ENCODE measurements at places on chromosomes 6 and 20.

- no peak for DNase-seq
Observed at GRCh38 chr20:38059832-38060231, 26.3 kb downstream of the RPRD1B start.

DNA sequence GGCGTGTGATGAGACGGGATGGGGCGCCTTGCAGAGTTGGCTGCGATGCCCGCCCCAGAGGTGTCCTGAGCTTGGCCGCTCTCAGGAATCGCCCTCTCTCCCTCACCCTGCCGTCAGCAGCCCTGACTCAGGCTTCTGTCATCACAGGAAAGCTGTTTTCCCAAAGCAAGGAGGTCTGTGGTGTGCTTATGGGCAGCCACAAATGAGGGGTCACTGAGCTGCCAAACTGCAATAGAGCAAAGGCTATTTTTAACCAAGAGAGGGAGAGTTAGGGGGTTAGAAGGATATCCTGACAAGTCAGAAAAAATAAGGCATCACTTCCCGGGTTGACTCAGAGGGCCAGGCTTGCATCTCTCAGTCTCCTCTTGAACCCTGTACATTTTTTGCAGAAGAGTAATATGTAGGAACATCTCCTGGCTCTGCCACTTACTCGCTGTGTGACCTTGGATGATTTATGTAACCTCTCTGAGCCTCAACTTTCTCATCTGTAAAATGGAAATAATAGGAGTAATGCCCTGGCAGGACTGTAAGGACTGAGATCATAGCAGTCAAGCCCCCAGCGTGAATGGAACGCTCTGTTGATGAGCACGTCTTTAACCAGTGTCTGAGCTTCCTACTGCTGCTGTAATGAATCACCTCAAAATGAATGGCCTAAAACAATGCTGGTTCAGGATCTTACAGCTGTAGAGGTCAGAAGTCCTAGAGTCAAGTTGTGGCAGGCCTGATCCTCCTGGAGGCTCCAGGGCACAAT, 181.9 kb downstream of the NFATC2 start:
- DNase-seq: no peak

DNA sequence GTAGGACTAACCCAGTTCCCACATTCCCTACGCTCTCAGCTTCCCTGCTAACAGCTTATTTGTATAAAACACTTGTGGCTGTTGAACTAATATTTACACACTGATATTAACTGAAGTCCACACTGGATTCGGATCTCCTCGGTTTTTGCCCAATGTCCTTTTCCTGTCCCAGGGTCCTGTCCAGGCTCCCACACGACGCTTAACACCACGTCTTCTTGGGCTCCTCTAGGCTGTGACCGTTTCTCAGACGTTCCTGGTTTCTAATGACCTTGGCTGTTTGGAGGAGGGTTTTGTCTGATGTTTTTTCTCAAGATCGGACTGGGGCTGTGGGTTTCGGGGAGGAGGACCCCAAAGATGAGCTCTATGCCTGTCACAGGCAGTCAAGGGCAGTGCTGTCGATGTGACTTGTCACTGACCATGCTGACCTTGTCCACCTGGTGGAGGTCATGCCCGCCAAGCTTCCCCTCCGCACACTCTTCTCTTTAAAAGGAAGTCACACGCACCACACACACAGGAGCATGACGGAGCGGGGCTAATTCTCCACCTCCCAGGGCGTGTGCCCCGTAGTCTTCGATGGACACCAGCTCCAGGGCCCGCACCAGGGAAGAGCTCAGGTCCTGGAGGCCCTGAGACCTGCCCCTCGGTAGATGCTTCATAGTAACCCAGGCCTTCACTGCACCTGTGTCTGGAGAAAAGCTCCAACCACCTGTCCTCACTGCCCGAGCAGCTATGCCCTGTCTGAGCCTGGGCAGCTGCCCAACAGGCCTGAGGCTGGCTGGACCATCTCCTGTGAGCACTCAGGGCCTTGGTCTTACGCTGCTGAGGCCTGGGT, 72.0 kb downstream of the TTLL2 start:
- DNase-seq: no peak

GRCh38 chr6:144804246-144804790, 519.2 kb downstream of the UTRN start:
- no peak for DNase-seq

GRCh38 chr20:33490934-33491656, 1.2 kb downstream of the CBFA2T2 start:
- no peak for DNase-seq

- DNase-seq: no peak
Observed at GRCh38 chr20:50992336-50992732, 30.6 kb downstream of the KCNG1 start.

DNA sequence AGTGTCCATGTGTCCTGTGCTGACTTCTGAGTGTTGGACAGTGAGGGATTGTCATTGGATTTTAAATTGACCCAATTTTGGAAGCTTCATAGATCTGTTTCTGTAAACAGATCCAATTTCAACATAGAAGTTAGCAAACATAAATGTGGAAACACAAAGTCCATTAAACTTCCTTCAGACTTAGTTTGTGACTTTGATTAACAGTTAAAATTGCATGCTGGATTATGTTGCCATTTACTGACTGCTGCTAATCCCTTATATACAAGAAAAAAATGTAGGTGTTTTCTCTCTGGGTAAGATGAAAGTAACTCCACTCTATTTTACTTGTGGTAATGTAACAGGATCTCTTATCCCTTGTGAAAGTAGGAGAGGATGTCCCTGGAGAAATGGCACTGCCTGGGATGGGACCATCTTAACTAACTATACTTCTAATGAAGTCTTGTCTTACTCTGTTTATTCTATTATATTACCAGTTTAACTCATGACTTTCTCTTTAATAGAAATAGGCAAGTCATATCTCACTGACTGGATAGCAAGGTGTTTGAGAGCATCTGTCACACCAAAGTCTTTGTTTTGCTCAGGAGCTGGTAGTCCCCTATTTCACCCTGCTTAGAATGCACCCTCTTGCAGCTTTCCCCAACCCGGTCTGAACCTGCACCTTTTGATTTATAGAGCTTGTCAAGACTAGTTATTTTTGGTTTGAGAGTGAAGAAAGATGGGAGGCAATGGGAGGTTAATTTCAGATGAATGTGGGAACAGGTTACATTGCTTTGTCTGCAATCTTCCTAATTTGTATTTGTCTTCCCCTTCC, 7.2 kb downstream of the TPX2 start:
- no peak for DNase-seq

- DNase-seq: no peak
Observed at GRCh38 chr6:131048933-131049515, 14.0 kb downstream of the EPB41L2 start.

DNA sequence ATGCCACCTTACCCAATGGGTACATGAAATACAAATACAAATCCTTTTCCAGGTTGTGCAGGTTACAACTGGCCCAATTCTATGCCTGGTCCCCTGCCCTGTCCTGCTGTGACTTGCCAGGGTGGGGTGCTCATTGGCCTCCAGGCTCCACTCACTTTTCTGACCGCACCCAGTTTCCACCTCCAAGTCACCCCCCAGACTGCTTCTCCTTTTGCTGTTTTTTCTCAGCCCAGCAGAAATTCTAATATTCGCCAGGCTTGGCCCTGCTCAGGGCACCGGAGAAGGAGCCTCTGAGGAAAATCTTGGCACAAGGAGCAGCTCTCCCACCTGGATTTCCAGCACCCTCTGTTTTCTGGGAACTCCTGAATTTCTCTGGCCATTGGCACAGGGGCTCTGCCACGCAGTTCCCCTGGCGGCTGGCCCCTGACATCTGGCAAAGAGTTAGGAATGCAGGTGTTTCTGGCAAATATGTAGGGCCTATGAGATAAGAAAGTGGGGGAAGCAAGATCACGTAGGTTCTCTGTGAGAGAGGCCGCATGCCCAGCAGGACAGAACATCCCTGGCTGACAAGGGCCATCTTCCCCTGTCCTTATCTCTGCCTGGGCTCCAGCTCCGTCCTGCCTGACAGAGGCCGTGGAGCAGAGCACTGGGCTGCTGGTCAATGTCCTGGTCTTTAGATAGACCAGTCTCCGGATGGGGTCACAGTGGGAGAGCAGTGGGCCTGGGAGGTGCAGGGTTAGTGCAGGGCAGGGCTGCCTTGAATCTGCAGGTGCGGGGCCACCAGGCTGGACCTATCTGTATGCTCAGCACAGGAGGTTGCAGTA, 2.9 kb upstream of the RAET1E start:
- no peak for DNase-seq

DNA sequence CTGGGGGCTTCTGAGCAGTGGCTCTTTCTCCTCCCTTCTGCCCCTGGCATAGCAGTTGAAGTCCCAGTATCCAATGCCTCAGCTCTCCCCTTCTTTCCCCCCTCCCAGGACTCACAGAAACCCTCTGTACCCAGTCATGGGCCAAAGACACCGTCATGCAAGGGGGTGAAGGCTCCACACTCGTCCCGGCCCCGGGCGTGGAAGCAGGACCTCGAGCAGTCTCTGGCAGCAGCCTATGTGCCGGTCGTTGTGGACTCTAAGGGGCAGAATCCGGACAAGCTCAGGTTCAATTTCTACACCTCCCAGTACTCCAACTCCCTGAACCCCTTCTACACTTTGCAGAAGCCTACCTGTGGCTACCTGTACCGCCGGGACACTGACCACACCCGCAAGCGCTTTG, 10.4 kb upstream of the GUCA1A start:
- DNase-seq: no peak

GRCh38 chr20:49993301-49993751, 10.5 kb downstream of the SNAI1 start:
- no peak for DNase-seq

DNA sequence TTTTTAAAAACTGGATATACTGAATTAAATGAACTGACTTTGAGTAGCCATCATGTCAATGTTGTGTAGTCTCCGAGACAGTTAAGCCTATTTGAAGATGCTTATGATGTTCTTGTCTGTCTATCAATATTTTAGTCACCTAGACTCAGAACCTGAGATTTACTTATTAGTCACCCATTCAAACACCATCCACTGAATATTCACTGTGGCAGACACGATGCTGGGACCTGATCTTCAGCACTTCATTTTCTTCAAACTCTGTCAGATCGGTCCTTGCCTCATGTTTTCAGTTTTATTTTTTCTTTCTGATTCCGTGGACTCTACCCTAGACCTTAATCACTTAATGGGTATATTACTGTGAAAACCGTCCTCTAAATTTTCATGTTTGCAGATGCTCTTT, 123.7 kb upstream of the MCHR2 start:
- no peak for DNase-seq

DNA sequence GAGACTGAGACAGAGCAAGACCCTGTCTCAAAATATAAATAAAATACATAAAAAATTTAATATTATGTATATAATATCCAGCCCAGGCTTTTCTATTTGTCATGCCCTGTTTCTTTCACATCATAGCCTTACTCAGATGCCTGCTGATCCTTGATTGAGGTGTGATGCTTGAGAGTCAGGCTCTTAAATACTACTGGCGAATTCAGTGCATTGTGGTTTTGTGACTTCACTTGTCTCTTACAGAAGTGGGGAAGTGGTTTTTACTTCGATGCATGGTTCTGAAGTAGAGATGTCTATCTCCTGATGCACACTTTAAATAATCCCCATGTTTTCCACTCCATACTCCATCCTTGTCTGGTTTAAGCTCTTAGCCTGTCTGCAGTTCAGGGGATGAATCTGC, 29.1 kb downstream of the ASXL1 start:
- no peak for DNase-seq

GRCh38 chr20:58012731-58013510, 215.5 kb downstream of the ANKRD60 start:
- no peak for DNase-seq

- no peak for DNase-seq
Observed at GRCh38 chr6:116406678-116407345, 36.1 kb downstream of the DSE start.

DNA sequence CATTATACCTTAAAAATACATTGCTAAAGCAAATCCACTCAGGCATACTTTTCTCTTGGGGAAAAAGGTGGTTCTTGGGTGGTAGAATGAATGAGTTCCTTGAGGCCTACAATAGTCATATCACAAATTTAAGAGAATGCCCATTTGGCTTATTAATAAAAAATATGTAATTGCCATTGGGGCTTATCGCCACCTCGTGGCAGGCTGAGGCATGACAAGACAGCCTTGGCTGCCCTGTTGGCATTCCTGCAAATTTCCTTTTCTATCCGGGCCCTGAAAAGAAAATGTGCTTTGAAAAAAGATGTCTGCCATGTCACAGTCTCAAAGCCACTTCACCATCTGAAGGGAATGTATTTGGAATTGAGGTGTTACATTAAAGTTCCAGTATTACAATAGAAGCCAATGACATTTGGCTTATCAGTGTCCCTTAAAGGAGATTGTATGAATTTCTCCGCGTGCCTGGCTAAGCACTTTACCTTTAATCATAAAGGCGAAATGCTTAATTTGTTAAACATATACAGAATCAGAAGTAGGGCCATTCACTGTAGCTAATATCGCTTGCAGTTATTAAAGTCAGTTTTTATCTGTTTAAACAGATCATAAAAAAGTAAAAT, 188.3 kb upstream of the ZFP64 start:
- no peak for DNase-seq
